ENCODE measurements at places on chromosomes 4 and X.

DNA sequence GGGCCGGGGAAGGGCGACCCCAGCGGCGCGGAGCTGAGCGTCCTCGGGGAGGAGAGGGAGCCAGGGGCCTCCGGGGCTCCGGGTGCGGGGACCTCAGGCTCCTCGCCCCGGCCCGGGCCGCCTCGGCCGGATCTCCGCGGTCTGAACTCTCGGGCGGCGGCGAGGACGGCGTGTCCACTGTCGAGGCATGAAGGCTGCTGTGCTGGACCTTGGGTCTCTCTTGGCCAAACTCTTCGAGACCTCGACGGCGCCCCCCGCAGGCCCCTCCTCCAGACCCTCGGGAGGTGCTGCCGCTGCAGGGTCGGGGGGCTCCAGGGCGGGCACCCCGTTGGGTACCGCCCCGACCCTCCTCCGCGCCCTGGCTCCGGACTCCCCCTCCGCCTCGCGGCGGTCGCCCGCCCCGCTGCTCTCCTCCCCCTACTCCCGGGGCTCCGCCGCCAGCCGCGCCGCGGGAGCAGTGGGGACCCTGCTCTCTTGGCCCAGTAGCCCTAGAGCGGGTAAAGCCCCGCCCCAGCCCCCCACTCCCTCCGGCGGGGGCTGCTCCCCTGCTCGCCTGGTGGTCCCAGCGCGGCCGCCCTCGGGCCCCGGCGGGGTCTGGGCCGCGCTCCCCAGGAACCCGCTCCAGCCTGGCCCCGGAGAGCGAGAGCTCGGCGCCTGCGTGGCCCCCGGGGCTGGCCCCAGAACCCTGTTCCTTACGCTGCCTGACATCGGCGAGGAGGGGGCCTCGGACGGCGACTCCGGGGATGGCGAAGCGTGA is 564 bp downstream of the FAM149A start:
- peak; percentile 52 for DNase-seq

GRCh38 chr4:1383728-1384591 is 22.3 kb downstream of the NKX1-1 start:
- no peak for DNase-seq

GRCh38 chrX:110741213-110741796 is 54.3 kb downstream of the CHRDL1 start:
- no peak for DNase-seq

DNA sequence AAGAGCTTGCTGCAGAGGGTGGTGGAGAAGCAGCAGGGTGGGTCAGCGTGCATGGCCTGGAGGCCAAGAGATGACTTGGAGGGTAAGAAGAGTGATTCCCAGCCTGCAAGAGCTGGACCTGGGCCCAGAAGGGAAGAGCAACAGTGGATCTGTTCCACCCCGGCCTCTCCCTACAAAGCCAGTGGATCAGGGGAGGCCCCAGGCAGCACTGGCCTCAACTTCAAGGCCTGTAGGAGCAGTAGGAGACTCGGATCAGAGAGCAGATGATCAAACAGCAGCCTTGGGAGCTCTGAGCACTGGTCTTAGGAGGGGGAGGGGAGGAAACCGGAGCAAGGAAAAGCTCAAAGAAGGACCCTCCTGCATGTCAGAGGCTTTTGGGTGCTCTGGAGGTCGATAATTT is 7.6 kb downstream of the L1CAM start:
- DNase-seq, result no peak

Data from 8988T (cell line).